ENCODE measurements at places on chromosomes 5 and 9.

DNA sequence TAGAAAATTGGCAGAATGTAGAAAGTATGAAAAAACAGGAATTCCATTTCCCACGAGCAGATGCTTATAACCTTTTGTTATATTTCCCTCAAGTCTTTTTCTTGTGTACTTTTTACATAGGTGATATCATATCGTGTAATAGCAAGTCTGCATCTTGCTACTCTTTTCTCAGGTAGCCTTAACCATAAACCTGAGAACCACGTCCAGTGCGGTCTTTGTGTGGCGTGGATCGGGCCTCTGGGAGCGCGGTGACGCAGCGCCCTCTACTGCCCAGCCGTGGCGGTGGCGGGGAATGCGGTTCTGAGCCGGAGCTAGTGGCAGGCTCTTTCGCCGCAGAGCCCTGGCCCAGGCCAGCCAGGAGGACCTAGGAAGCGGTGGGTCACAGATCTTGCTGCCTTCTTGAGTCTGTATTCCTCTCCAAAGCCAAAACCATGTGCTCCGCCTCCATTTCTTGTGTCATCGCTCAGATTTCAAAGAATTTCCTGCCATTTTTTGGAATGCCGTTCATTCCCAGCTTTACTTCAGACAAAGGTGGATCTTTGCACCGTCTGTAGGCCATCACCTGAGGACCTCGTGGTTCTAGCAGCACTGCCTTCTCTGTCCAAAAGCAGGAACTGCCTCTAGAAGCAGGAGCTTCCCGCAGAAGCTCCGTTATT lies 71.9 kb downstream of the MVB12B start:
- peak; percentile 82 for DNase-seq

DNA sequence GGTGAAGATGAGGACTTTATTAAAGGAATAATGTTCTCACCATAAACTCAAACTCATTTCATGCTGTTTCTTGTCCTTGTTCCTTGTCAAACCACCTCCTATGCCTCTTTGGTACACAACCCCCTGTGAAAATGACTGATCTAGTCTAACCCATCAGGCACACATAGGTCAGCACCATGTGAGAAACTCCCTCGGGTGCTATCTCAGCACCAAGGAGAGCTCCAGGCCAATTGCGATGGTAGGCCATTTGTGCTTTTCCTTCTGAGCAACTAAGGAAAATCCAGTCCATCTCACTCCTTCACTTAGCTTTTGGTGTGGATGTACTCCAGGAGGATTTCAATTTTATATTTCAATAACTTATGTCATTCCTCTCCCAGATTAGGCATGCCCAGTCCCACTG lies 199.8 kb downstream of the ZNF608 start:
- no peak for DNase-seq

DNA sequence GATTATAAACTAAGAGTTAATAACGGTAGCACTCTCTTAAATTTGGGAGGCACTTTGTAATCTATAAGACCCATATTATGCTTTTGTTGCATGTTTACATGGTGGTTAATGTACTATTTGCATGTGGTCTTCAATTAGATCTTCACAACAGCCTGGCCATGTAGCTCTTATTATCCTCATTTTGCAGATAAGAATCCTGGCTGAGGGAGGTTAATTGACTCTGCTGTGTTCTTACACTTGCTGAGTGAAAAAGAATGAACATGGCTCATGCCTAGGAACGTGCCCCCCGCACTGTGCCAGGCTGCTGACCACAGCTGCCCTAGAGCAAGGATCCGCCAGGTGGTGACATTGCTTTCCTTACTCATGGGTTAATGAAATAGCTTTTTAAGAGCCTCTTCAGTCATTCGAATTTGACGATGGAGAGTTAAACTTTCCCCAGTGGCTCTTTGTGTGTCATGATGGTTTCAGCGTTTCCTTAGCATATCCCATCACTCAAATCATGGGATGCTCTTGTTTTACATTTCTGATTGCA lies 97.9 kb downstream of the CDH6 start:
- no peak for DNase-seq

DNA sequence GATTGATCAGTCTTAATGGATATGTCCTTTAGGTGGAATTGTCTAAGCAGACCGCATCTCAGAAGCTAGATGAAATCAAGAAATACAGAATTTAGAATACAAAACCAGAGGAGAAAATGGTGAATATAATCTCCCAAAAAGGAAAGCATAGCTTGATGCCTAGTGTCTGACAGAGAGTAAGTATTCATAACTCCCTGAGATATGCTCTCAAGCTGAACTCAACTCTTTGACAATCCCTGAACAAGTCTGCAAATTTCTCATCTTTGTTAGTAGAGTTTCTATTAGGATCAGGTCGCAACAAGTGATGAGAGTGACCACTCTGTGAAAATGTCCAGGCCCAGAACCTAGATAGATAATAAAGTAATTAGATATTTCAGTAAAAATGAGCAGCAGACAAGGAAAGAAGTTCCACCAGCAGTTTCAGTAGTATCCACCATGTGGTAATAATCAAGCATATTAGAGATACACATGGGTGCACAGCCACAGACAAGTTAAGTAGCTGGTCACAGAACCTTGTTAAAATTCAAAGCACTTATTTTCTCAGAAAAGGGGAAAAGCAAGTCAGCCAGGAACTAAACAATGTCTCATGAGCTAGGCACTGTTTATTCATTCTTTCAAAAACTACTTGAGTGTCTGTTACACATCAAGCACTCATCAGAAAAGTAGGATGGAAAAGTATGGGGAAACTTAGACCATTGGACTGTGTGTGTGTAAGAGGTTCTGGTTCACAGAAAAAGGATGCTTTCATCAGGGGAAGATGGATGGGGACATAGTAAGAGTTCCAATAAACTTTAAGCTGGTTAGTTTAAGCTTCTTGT lies 481.5 kb upstream of the TUSC1 start:
- DNase-seq: no peak

GRCh38 chr9:519579-519978 lies 304.9 kb downstream of the DOCK8 start:
- no peak for DNase-seq

GRCh38 chr5:165508286-165508685 lies 2002.9 kb downstream of the MAT2B start:
- no peak for DNase-seq

- DNase-seq: no peak
These were observed 108.2 kb downstream of the UBE2R2 start for GRCh38 chr9:33924978-33925797.

DNA sequence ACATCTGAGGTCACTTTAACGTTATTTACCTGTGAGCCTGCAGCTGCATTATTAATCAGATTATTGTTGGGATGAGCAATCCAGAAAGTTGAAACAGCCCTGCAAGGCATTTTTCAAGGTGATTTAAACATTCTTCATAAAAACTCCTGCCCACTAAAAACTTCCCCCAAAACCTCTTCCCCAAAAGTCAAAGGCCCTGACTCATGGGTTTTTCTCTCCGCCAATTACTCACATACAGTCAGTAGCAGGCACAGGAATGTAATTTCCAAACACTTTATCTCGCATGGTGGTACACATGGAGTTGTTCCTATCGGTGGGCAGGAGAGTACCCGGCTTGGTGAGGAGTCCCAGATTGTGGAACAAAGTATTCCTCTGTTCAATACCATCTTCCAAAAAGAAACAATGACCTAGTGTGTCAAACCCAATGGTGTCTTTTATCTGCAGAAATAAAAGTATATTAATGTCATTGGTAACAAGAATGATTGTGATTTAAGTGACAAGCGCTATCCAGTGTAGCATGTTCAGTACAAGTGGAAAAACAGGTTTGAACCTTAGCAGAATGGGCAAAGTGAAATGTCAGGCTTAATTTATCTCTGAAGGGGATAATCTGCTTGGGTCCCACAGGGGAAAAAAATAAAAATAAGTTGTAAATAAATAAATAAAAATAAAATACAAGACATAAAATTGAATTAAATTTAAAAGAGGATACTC lies 38.3 kb downstream of the CEMIP2 start:
- no peak for DNase-seq

DNA sequence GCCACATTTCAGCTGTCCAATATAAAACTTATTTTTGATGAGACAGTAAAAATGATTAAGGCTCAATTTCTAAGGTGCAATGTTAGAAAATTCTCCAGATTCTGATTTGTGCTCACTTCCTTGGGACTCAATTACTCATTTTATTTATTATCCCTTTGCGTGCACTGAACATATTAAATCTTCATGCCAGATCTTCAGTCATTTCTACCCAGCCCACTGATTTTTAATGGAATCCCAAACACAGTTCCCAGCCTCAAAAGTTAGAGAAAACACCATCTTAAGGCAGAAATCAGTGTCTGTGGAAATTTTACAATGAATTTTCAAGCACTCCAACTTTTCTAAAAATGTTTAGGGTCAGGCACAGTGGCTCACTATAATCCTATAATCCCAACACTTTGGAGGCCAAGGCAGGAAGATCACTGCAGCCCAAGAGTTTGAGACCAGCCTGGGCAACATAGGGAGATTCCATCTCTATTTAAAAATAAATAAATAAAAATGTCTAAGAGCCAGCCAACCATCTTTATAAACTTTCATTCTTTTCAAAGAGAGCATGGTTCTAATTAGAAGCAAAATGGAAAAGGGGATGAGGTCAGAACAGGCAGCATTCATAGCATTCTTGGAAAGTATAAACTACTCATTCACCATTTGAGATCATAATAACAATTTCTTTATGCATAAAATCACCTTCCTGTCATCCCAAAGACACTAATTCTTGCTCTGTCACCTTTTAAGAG lies 53.7 kb downstream of the TLE1 start:
- no peak for DNase-seq

GRCh38 chr9:89642789-89643188 lies 38.0 kb downstream of the GADD45G start:
- DNase-seq: no peak

DNA sequence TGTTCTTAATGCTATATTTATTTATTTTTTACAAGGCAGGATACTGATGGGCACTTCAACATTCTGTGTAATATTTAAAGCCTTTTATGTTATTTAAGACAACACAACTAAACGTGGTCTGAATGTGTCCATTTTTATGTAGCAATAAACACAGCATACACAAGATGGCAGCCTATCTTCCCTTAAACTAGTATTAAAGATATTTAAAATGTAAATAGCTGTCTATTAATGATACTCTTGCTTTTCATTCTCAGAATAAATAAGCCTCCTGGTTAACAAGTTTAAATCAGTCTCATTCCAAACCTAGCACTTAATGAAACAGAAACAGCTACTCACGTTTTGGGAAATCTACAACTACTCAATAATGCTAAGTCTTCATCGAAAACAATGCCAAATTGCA lies 315.7 kb downstream of the MCTP1 start:
- DNase-seq: no peak

DNA sequence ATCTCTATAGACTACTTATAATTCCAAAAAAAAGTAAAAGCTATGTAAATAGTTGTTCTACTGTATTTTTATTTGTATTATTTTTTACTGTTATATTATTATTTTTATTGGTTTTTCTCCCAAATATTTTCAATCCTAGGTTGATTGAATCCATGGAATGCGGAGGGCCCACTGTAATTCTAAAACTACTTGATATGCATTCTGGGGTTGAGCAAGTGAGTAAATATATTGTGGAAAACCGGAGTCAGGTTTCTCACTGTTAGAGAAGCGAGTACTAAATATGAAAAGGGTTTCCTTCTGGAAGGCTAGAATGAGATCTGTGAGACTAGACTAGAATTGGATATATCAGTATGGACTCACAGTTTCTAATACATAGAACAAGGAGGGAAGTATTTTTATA lies 66.5 kb downstream of the FBXW11 start:
- DNase-seq: no peak

GRCh38 chr9:31005086-31005665 lies 1379.3 kb upstream of the ACO1 start:
- no peak for DNase-seq

- DNase-seq: no peak
These were observed 7.9 kb downstream of the NTMT1 start for GRCh38 chr9:129633848-129634247.

DNA sequence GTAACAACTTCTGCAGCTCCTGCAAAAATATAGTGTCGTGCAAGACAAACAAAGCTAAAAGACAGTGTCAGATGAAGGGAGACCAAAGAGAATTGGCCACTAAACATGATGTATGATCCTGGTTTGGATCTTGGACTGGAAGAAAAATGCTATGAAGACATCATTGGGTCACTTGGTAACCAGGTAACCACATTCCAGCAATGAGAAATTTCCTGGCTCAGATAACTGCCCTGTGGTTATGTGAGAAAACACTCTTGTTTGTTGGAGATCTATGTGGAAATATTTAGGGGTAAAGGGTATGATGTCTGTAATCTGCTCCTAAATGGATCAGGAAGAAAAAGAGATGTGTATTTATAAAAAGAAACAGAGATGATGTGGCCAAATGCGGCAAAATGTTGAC lies 45.5 kb upstream of the ANKRD33B start:
- DNase-seq: no peak

- DNase-seq: no peak
These were observed 55.3 kb downstream of the SMIM23 start for GRCh38 chr5:171840711-171841522.

- DNase-seq: peak; percentile 71
These were observed 32.3 kb downstream of the TNPO1 start for GRCh38 chr5:72848474-72849428.

GRCh38 chr9:30673132-30673531 lies 1711.3 kb upstream of the ACO1 start:
- DNase-seq: no peak

DNA sequence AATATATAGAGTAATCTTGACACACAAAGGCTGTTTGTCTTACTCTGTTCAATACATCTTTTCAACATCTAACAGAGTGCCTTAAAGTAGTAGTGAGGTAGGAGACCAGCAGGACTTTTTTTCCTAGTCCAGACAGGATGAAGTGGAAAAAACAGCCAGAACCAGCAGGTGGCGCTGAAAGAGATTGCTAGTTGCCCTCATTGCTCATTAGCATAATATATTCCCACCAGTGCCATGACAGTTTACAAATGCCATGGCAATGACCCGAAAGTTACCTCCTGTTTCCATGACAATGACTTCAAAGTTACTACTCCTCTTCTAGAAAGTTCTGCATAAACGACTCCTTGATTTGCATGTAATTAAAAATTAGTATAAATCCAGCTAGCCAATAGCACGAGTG lies 387.4 kb downstream of the ACTL7B start:
- no peak for DNase-seq

GRCh38 chr5:136011414-136012001 lies 17.3 kb upstream of the TGFBI start:
- no peak for DNase-seq

DNA sequence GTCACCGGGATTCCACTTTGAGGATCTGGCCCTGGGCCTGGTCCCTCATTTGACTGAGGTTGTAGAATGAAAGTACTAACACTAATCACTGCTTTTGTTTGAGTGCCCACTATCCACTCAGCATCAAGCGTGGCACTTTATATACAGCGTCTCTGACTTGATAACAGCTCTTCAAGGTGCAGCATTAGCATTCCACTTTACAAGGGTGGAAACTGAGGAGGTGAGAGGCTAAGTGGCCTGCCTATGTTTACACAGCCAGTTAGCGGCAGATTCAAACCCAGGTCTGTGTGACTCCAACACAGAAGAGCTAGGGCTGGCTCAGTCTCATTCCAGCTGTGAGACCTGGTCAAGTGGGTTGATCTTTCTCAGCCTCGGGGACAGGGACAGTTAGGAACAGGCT lies 5.9 kb downstream of the KCNMB1 start:
- DNase-seq: no peak

GRCh38 chr5:78339617-78340436 lies 20.6 kb upstream of the SCAMP1 start:
- no peak for DNase-seq

Data from activated CD4-positive, CD25-positive, alpha-beta regulatory T cell treated with anti-CD3 and anti-CD28 coated beads, Interleukin-2, amount 50 U/mL, for 72 hours (primary cell).